ENCODE measurements at places on chromosomes 2 and 18.
A peak's percentile ranks its signal among the peaks of the same experiment; 100 is the strongest.

- no peak for DNase-seq
Observed at GRCh38 chr2:211416373-211416772, 860.0 kb downstream of the CPS1 start.

- DNase-seq, result peak; percentile 83
Observed at GRCh38 chr2:179020156-179020750, 29.7 kb downstream of the CCDC141 start.

GRCh38 chr2:54030396-54030741 lies 59.6 kb upstream of the PSME4 start:
- no peak for DNase-seq

DNA sequence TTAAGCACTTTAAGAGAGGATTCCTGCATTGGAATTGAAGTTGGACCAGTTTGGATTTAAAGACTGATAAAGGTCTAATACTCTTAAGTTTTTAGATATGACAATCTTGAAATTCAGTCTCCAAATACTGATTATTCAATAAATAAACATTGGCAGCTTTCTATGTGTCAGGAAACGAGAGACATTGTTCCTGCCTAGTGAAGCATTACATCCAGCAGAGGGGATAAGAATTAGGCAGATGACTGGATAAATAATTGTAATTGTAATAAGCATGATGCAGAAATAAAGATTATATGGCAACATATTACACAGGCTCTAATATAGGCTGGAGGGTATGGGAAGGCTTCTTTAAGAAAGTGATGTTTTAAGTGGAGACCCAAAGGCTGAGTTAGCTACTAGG lies 226.5 kb upstream of the MMADHC start:
- no peak for DNase-seq

GRCh38 chr18:49241852-49242251 lies 218.6 kb downstream of the DYM start:
- no peak for DNase-seq

DNA sequence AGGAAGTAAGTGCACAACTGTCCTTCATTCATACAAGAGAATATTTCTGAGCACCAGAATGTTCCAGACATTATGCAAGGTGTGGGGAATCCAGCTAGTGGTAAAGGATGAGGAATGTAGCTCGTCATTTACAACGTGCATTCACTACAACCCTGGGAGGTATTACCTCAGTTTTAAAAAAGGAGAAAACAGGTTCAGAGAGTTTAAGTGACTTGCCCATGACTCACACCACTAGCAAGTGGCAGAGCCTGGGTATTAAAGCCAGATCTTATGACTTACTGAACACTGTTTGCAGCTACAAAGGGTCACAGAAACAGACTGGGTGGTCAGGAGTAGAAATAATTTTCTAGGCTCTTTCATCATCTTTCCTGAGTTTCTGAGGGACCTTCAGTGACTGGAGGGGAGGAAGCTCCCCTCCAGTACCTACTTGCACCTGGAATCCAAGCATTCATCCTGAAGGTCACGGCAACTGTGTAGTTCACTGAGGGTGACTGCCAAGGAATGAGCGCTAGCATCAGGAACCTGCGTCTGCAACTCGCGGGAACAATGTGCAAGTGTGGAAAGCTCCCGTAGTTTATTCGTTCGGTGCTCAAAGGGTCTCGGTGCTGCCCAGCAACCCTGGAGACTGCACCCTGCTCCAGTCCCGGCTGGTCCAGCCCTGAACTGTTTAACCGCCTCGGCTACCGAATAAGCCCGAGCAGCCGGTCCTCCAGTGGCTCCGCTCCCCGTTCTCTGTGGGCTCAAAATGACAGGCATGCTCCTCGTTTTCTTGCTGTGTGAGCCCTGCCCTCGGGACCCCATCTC lies 647 bp downstream of the CCDC121 start:
- peak; percentile 60 for DNase-seq

GRCh38 chr2:150484461-150485021 lies 2.9 kb downstream of the RND3 start:
- DNase-seq, result no peak

DNA sequence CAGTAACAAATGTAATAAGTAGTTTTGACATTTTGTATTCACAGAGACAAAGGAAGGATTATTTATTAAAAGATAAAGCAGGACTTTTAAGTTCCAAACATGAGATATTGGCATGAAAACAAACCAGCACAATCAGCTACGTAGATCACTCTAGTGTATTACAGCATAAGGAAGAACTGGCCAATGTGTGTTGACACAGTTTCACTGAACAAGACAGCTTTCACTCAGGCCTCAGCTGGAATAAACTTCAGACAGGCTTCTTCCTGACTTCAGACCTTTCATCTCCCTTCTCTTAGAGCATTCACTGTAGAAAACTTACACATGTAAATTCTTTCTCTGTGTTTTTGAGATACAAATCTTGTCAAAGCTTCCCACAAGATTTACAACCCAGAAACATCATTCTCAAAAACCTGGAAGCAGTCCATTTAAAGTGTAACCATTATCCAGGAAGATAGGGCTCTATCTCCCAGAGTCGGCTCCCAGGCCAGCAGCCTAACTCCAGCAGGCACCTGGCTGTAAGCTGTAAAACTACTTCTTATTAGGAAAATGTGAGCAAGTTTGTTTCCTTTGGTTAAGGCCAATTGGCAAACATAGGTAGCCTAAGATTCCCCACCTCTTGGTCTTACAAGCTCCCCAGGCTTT lies 768.3 kb upstream of the CDH7 start:
- DNase-seq, result peak; percentile 69

DNA sequence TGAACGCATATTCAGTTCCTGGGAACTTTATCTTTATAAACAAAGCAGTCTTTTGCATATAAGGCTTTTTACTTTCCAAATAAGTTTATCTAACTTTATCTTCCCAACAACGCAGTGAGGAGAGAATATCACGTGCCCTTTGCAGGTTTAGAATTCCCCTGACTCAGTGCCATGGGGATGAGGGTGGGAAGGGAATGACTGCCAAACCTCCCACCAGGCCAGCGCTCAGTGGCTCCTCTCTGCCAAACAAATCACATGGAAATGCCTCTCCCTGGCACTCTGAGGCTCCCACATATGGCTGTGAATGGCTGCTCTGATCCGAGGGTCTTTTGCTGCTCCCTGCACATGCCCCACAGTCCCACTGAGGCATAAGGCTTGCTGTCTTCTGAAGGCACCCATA lies 158.3 kb downstream of the DNAH6 start:
- DNase-seq, result no peak

- no peak for DNase-seq
Observed at GRCh38 chr18:35861367-35862118, 110.9 kb upstream of the RMP24 start.

GRCh38 chr2:122754561-122754960 lies 999.1 kb downstream of the TSN start:
- DNase-seq, result no peak

GRCh38 chr2:207039225-207039624 lies 99.9 kb downstream of the CPO start:
- peak; percentile 90 for DNase-seq

DNA sequence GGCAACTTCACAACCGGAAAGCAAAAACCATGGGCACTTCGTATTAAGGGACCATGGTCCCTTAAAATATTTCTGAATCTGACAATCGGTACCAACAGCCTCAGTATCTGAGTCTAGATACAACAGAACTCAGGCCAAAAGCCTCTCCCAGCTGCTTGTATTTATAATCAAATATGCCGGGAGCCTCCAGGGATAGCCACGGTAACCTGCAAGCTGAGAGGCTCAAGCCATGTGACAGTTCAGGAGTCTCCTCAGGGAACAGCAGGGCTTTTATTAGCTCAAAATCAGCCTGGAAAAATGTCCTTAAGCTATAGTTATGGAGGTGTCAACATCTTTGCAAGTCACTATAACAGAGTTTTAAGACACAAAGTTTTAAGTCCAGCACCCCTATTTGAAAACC lies 352.8 kb upstream of the GYPC start:
- DNase-seq, result peak; percentile 17
